Naive thymus-derived CD8-positive, alpha-beta T cell (primary cell): ENCODE measurements at places on chromosomes 1 and 21.
A peak's percentile ranks its signal among the peaks of the same experiment; 100 is the strongest.

GRCh38 chr1:1345860-1346500 lies 3.2 kb downstream of the DVL1 start:
- DNase-seq = no peak

DNA sequence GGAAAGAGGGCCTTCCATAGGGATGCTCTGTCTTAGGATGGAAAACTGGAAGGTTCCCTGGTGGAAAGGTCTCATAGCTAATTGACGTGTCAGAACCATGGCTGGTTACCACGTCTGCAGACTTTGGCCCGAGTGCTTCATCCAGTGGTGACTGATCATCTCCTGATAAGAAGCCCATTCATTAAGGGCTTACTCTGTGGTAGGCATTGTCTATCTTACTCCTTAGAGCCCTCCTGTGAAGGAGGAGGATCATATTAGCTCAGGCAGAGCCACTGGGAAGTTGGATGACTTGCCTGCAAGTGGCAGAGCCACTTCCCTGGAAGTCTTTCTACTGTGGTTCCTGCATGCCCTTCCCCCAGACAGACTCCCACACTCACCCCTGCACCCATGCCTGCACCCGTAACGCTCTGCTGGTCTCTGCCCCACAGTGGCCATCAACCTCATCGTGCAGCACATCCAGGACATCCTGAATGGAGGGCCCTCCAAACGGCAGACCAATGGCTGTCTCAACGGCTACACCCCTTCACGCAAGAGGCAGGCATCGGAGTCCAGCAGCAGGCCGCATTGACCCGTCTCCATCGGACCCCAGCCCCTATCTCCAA lies 79.9 kb downstream of the UCK2 start:
- DNase-seq = no peak

GRCh38 chr1:2557482-2558400 lies 1.6 kb downstream of the TNFRSF14 start:
- DNase-seq = no peak

DNA sequence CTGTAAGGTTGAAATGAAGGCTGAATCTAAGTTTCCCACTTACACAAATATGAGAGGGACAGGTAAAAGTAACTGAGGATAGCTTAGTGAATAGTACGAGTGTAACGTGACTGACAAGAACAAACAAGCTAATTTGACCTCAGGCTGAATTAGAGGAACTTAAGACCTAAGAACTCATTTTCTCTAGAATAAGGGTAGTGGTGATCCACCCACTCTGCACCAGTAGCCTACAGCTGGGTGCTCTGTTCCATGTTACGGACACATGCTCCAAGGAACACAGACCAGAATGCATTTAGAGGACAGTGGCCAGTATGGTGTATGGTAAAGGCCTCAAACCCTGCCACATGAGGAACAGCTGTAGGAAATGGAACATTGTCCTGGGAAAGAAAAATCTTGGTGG lies 14.9 kb upstream of the TMEM9 start:
- no peak for DNase-seq

DNA sequence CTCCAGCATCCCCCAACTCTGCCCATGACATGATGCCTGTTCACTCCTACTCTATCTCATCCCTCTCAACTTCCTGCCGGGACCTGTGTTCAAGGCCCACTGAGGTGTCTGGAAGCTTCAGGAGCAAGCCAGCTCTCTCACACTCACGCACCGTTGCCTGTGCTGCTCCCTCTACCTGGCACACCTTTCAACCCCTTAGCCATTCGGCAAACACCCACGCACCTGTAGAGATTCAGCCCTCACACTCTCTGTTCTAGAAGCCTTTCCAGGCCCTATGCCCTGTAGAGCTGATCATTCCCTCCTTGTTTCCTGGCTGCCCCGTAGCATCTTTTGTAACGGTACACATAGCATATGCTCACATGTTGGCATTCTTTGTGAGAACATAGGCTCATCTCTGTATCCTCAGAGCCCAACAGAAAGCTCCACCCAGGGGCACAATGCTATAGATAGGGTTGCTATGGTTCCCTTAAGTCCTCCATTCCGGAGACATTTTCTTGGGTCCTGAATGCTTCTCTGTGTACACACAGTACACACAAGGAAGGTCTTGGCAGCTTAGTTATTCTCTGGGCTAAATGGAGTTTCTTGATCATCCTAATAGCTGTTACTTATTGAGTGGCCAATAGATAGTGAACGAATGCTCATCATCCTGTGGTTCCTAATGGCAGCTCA lies 1.3 kb downstream of the C8B start:
- DNase-seq = no peak

GRCh38 chr1:103160281-103160680 lies 52.0 kb upstream of the COL11A1 start:
- no peak for DNase-seq

- no peak for DNase-seq
Measured at GRCh38 chr1:244273845-244274619, 177.7 kb downstream of the ADSS2 start.

GRCh38 chr1:211647711-211648121 lies 27.7 kb downstream of the NEK2 start:
- DNase-seq = no peak

- no peak for DNase-seq
Measured at GRCh38 chr1:177124577-177125278, 39.8 kb downstream of the ASTN1 start.

DNA sequence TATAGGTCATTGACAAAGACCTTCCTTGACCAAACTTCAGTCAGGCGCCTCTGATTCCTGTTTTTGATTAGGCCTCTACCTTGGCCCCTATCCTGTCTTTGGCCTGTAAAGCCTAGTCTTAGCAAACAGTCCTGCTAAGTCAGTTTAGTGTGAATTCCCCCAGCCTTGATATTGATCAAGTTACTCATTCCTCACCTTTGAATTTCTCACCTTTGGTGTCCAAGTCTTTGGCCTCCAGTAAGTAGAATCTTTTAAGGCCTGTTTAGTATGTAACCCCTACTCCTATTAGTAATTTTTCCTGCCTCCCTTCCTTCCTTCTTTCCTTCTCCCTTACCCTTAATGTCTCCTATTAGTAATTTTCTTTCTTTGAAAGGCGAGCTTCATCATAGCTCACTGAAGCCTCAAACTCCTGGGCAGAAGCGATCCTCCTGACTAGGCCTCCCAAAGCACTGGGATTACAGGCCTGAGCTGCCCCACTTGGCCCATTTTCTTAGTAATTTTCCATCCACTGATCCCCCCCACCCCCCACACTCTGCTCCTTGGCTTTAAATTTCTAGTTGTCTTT lies 13.0 kb upstream of the ZNF692 start:
- DNase-seq = no peak

GRCh38 chr1:56532350-56532683 lies 47.0 kb downstream of the PLPP3 start:
- no peak for DNase-seq

DNA sequence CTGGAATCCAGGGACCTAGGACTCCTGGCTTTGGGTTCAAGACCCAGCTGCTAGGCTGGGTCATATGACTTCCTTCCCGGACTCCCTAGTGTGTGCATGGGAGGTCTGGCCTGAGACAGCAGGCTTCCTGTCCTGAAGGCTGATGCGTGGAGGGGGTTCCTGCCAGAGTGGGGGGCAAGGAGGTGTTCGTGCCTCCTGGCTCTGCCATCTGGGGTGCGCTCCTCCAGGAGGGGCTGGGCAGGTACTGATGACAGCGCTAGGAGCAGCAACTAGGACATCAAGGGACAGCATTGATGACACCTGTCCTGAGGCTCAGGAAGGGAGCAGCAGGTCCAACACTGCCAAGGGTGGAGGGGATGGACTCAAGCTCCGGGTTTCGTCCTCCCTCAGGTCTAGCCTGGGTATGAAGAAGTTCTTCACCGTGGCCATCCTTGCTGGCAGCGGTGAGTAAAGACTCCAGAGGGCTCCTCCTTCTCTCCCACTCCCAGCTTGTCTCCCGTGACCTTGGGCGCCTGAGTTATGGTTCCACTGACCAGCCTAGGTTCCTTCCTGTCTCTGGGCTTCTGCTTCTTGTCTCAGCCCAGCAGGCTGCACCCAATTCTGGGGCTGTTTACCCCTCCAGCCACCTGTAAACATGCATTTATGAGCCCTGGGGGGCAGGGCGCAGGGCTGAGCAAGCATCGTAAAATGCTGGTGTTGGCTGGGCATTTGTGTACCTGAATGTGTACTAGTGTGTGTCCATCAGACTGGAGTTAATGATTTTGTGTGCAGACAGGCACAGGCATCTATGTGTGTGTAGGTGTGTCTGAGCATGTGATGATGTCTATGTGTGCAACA lies 871 bp downstream of the PLA2G2F start:
- DNase-seq = no peak

- DNase-seq = no peak
Measured at GRCh38 chr1:225435957-225436392, 8.1 kb upstream of the LBR start.

- no peak for DNase-seq
Measured at GRCh38 chr1:110310300-110310699, 28.9 kb upstream of the RBM15 start.

DNA sequence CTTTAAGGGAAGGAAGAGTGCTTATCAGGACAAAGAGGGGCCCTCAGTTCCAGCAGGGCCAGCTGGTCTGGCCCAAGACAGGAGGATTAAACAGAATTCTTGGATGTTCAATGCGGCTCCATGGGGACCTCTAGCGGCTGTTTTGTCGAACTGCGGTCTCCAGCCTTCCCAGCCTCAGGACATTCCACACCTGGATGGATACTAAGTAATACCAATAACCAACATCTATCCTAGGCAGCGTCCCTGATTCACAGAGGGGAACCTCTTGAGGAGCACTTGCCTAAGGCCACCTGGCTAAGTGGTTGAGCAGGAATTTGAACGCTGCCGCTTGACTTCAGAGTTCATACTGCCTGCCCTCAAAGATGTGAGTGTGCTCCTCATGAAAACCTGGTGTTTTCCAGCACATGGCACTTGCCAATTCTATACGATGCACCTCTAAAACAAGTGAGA lies 15.5 kb upstream of the CD247 start:
- DNase-seq = peak; percentile 61

DNA sequence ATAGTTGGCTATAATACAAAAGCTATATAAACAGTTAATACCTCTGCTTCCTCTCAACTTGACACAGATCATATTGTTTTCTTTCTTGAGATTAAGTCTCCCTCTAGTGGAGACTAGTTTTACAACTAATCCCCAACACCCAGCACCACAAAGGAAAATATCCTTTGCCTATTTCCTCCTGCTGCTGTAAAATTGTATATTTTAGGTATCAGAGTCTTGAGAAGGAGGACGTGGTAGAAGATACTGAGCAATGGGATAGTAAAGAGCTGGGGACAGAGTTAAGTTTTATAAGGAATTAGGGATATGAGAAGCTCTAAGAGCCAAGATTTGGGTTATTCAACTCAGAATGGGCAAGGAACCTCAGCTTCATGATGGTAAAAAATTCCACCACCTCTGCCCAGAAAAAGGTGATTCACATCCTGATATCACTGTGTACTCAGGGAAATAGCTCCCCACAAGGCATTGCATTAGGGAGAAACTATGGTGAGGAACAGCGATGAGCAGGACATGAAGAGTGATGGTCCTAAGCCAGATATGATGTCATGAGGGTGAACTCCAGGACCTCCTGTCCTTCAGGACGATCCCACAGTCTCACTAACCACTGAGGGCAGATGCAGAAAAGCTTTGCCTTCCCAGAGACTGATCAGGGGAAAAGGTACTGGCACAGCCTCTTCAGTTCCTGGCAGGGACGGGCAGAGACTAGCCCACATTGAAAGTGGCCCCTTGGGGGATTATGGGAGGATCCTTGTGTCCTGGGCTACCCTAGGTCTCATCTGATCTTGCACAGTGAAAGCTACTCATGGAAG lies 14.7 kb upstream of the CFAP126 start:
- peak; percentile 64 for DNase-seq

- no peak for DNase-seq
Measured at GRCh38 chr1:31753707-31754349, 10.3 kb downstream of the ADGRB2 start.

DNA sequence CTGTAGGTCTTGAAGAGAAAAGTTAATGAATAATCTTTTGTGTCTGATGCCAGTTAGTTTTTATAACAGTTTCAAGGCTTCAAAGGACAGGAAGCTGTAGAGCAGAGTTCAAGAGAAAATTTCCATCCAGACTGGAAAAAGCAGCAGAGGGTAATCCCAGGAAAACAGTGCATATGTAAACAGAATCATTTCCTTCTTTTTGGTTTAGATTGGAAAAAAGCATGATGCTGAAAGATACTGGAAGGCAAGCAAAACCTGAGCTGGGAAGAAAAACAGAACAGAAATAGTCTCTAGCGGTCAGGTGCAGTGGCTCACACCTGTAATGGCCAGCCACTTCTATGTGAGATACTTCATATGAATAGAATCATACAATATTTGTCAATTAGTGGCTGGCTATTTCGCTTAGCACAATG lies 71.9 kb downstream of the ZSWIM5 start:
- no peak for DNase-seq

- DNase-seq = peak; percentile 36
Measured at GRCh38 chr1:180632326-180633056, 669 bp downstream of the XPR1 start.

- no peak for DNase-seq
Measured at GRCh38 chr21:36446301-36446700, 33.6 kb downstream of the CLDN14 start.
